Activated CD4-positive, alpha-beta memory T cell treated with anti-CD3 and anti-CD28 coated beads for 36 hours (primary cell): ENCODE measurements at places on chromosomes 3 and 15.

- H3K27me3 ChIP-seq = no peaks in the 10 kb centered on the region
- H3K4me3 ChIP-seq = no peak overlapping the region
- peaks cover 44% of the 10 kb centered on the region for H3K36me3 ChIP-seq
- DNase-seq = no peak
- H3K4me1 ChIP-seq = peaks cover 8% of the 10 kb centered on the region
Observed at GRCh38 chr3:11367143-11367693, 95.0 kb downstream of the ATG7 start.

- H3K4me3 ChIP-seq = no peak overlapping the region
- H3K27me3 ChIP-seq = no peaks in the 10 kb centered on the region
- H3K27ac ChIP-seq = no peak overlapping the region
- H3K4me1 ChIP-seq = no peaks in the 10 kb centered on the region
- no peaks in the 10 kb centered on the region for H3K36me3 ChIP-seq
Observed at GRCh38 chr3:61438253-61439121, 122.9 kb upstream of the PTPRG start.

DNA sequence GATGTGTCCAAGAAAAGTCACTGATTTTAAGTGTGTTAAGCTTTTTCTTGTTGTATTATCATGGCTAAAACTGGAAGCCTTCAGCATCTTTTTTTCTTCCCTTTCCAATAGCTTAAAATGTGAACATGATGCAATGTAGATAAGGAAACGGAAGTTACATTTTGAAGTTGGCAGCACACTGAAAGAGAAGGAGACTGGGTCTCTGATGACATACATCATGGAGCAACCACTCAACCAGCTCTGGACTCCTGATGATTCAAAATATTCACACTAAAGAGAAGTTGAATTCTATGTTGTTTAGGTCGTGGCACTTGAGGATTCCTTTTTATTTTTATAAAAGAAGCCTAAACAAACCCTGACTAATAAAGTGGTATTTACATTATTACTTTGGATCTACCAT is 488.3 kb upstream of the ALCAM start:
- no peaks in the 10 kb centered on the region for H3K4me1 ChIP-seq
- H3K27me3 ChIP-seq = no peaks in the 10 kb centered on the region
- no peak overlapping the region for H3K27ac ChIP-seq
- H3K36me3 ChIP-seq = no peaks in the 10 kb centered on the region
- H3K4me3 ChIP-seq = no peak overlapping the region
- DNase-seq = no peak

GRCh38 chr15:30063835-30064546 is 18.8 kb upstream of the GOLGA8J start:
- H3K27me3 ChIP-seq = peaks cover 4% of the 10 kb centered on the region
- H3K4me1 ChIP-seq = no peaks in the 10 kb centered on the region
- no peak overlapping the region for H3K4me3 ChIP-seq
- no peaks in the 10 kb centered on the region for H3K36me3 ChIP-seq

DNA sequence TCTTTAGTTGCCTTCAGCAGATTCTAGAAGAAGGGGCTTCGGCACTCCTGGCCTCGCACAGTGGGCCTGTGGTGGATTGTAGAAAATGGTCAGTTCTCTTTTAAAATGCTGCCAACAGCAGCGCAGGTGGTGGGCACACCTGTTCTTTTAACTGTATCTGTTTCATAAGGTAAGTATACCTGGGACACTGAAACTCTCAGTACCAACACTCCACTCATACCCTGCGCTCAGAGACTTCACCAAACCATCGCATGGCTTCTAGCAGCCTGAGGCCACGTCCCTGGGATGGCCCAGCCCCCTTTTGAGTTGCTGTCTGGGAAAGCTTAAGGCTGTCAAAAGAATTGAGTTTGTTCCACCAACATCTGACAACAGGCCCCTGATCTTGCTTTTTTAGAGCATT is 56.7 kb upstream of the MCF2L2 start:
- H3K27me3 ChIP-seq = no peaks in the 10 kb centered on the region
- peaks cover 6% of the 10 kb centered on the region for H3K4me1 ChIP-seq
- H3K27ac ChIP-seq = no peak overlapping the region
- no peak for DNase-seq
- H3K36me3 ChIP-seq = no peaks in the 10 kb centered on the region

DNA sequence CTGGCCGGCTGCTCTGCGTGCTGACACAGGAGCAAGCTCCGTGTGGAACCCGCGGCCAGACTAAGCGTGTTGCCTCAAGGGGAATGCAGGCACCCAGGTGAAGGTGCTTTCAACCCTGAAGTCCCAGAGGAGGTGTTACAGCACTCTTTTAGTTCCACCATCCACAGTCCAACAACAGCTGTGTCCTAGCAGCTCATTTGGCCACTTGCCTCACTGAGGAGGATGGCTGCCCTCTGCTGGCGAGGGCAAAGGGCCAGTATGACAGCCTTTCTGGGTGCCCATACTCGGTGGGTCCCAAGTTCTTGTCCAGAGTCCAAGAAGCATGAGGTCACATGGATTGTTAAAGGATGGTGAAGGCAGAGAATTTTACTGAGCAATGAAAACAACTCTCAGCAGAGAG is 87.8 kb downstream of the C3orf85 start:
- H3K4me3 ChIP-seq = no peak overlapping the region
- no peaks in the 10 kb centered on the region for H3K4me1 ChIP-seq
- H3K36me3 ChIP-seq = no peaks in the 10 kb centered on the region
- peak; percentile 17 for DNase-seq
- H3K27me3 ChIP-seq = peaks cover 3% of the 10 kb centered on the region

- peaks cover 9% of the 10 kb centered on the region for H3K4me1 ChIP-seq
- peaks cover 5% of the 10 kb centered on the region for H3K27me3 ChIP-seq
- no peak for DNase-seq
- H3K36me3 ChIP-seq = no peaks in the 10 kb centered on the region
- no peak overlapping the region for H3K27ac ChIP-seq
Observed at GRCh38 chr3:160661660-160662059, 15.3 kb upstream of the ARL14 start.
